Tibial nerve (tissue), 4 donors: ENCODE measurements at places on chromosomes 12 and 14. TPM values are rescaled to one million over a fixed set of nuclear protein-coding genes. Genes with fewer than 3 reads are reported as not detected.

- no peak overlapping the region for H3K4me3 ChIP-seq
- H3K36me3 ChIP-seq, result no peaks in the 10 kb centered on the region
- no peaks in the 10 kb centered on the region for H3K27me3 ChIP-seq
- no peak for DNase-seq
Observed at GRCh38 chr12:9797722-9798619, 29.3 kb upstream of the KLRF1 start.

DNA sequence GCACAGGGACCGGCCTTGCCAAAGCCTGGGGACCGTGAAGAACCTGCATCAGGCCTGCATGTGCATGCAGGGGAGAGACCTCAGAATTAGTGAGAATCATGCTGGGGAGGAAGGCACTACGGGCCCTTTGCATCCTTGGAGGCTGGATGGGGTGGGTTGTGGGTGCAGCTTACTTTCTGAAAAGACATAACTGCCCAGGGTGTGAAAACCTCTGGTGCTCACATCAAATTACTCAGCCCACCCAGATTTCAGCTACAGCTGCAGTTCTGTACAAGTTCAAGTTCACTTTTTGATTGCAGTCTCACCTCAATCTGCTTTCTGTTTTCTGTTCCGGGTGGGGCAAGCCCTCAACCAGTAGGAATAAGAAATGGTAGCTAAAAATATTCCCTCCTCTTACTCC lies 130.6 kb downstream of the SLC15A4 start:
- H3K27ac ChIP-seq, result no peak overlapping the region
- DNase-seq, result no peak
- no peaks in the 10 kb centered on the region for H3K4me1 ChIP-seq
- no peaks in the 10 kb centered on the region for H3K36me3 ChIP-seq
- H3K27me3 ChIP-seq, result no peaks in the 10 kb centered on the region

DNA sequence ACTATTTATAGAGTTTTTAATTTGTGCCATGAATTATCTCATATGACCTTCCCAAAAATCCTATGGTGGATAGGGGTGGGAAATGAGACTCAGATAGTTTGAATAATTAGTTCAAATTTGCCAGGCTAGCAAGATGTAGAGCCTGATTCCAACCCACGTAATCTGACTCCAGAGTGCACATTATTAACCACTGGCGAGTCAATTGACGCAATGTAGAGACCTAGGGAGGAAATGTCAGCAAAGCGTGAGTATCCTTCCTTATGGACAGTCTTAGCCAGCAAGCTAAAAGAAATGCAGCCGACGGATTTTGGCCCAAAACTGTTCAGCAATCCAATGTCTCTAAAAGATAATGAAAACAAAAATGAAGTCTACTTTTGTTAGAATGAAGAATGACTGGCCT lies 193.3 kb upstream of the KRR1 start:
- H3K4me1 ChIP-seq, result peaks cover 31% of the 10 kb centered on the region
- H3K27me3 ChIP-seq, result no peaks in the 10 kb centered on the region
- H3K36me3 ChIP-seq, result no peaks in the 10 kb centered on the region

DNA sequence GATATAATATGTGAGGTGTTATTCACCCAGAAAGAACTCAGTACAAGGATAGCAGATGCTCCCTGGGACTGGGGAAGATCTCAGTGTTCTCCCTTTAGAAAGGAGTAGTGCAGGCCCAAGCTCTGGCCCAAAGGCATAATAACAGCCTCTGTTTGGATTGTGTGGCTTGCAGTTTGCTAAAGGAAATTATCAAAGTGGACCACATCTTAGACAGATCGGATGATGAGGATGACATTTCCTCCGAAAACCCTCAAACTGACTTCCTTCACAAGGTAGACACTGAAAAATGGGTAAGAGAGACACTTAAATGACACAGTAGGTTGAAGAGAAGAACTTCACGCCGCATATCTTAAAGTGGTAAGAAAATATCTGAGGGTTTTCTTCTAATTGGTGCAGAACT lies 26.1 kb downstream of the SMCO2 start:
- H3K4me3 ChIP-seq, result no peak overlapping the region
- no peaks in the 10 kb centered on the region for H3K36me3 ChIP-seq
- H3K4me1 ChIP-seq, result no peaks in the 10 kb centered on the region
- H3K27ac ChIP-seq, result no peak overlapping the region
- no peaks in the 10 kb centered on the region for H3K27me3 ChIP-seq

Gene OLR1
- total RNA-seq, result 2.7 TPM

Gene LRRC43
- total RNA-seq, result not detected

Gene SLC4A8
- total RNA-seq, result 0.59 TPM

Gene HECTD1
- total RNA-seq, result 183 TPM
